ENCODE measurements at places on chromosomes 4 and X.

GRCh38 chrX:39536211-39536610 is 561.5 kb downstream of the BCOR start:
- DNase-seq, result no peak

DNA sequence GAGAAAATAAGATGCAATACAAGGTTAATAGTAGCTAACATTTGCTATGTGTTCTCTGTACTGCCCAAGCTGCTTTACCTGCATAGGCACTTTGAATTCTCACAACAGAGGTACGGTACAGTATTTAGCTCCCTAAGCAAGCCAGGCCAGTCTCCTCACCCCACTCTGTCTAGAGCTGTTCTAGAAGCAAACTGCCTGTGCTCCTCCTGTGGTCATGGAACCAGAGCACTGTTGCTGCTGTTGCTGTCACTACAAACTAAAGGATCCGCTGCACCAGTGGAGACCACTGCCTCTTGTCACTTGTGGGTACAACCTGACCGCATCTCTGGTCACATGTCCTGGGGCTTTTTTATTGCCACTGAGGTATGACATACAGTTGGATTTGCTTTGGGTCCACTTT is 19.6 kb downstream of the ZNF330 start:
- DNase-seq, result no peak

- peak; percentile 18 for DNase-seq
Observed at GRCh38 chr4:122003335-122003734, 51.5 kb upstream of the TRPC3 start.

DNA sequence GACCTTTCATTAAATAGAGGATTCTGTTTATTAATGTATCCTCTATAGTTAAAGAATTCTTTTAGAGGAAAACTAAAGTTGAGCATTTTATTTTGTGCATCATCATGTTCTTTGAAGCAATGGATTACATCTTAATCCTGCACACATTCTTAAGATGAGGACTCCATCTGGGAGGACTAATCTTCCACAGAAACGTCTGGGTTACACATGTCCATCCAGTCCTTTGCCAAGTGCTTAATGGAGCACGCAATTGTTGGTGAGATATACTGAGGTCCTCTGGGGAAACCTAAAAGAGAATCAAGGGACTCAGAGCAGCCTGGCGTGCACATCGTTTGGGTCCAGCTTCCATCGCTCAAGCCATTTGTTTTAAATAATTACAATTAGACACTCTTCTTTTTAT is 115.1 kb upstream of the SFRP2 start:
- no peak for DNase-seq

DNA sequence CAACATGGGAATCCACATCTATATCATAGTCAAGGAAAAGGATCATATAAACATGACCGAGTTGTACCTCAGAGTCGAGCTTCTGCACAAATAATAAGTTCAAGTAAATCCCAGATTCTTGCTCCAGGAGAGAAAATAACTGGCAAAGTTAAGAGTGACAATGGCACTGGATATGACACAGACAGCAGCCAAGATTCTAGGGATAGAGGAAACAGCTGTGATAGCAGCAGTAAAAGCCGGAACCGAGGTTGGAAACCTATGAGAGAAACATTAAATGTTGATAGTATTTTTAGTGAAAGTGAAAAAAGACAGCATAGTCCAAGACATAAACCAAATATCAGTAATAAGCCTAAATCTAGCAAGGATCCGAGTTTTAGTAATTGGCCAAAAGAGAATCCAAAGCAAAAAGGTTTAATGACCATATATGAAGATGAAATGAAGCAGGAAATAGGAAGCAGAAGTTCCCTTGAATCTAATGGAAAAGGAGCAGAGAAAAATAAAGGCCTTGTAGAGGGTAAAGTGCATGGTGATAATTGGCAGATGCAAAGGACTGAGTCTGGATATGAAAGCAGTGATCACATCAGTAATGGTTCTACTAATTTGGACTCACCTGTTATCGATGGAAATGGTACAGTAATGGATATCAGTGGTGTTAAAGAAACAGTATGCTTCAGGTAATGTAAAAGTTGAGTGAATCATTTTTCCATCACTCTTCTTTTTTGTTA is 50.4 kb downstream of the FABP2 start:
- no peak for DNase-seq

DNA sequence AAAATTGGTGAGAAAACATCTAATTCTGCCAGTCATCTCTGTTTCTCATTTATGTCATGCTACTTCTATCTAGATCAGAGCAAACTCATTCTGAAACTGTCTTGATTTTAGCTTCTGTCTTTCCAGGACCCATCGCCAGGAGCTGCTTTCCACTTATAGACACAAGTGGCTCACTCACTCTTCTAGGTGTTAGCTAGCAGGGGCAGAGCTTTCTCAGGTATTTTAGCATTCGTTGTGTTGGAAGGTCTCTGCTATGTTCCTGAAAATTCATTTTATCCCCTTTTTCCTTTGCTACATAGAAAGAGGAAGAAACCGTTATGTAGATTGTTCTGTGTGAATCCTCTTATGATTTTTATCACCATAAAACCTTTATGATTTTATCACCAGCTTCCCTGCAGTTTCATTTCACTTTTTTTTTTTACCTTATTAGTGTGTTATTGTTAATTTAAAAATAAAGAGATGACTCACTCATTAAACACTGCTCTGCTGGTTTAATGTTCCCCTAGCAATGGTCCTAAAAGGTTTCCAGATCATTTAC is 246.6 kb upstream of the AADAT start:
- no peak for DNase-seq

- no peak for DNase-seq
Observed at GRCh38 chr4:117702353-117702752, 331.9 kb upstream of the NDST3 start.
